NCI-H2081 treated with DMSO at 0.1 percent for 48 hours (cell line): ENCODE measurements at places on chromosomes 12 and 14.

DNA sequence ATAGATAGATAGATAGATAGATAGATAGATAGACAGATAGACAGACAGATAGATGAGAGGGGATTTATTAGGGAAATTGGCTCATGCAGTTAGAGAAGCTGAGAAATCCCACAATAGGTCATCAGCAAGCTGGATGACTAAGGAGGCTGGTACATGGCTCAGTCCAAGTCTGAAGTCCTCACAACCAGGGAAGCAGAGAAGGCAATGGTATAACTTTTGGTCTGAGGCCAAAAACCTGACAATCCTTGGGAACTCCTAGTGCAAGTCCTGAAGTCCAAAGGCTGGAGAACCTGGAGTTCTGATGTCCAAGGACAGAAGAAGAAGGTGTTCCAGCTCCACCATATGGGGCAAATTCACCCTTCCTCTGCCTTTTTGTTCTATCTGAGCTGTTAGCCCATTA lies 517.6 kb upstream of the ATP2B1 start:
- DNase-seq = no peak

- no peak for DNase-seq
Measured at GRCh38 chr12:123044351-123044750, 63.9 kb downstream of the ARL6IP4 start.

DNA sequence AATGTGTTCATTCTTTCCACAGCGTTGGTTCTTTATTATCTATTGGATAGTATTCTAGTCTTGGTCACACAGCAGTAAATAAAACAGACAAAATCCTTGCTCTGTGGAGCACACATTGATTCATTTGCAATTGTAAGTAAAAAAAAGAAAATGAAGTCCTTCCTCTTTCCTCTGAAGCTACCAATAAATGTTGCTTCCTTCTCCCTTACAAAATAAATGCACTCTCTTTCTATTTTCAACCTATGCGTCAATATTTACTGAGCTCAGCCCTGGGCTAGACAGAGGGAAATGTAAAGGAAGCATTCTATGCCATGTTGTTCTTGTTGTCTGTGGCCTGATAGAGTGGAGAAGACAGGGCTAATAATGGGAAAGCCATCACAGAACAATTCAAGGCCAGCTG lies 2.9 kb downstream of the ABHD12B start:
- no peak for DNase-seq

- no peak for DNase-seq
Measured at GRCh38 chr12:76920172-76921099, 41.6 kb upstream of the CSRP2 start.

GRCh38 chr14:101125313-101125712 lies 221.8 kb upstream of the RTL1 start:
- DNase-seq = no peak

DNA sequence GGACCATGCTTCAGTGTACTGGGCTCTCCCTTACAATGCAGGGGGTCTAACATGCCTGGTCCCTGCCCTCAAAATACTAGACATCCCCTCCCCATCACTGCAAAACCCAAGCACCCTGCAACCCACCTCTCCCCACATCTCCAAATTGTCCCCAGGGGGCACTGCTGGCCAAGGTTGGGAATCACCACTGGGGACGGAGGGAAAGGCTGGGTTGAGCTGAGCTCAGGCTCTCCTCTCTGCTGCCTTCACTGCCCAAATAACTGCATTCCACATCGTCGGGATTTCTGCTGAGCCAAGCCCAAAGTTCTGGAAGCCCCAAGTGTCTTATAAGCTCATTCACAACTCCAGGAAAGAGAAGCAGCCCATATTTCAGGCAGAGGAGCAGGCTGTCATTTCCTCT lies 69.6 kb downstream of the NT5DC3 start:
- DNase-seq = no peak

DNA sequence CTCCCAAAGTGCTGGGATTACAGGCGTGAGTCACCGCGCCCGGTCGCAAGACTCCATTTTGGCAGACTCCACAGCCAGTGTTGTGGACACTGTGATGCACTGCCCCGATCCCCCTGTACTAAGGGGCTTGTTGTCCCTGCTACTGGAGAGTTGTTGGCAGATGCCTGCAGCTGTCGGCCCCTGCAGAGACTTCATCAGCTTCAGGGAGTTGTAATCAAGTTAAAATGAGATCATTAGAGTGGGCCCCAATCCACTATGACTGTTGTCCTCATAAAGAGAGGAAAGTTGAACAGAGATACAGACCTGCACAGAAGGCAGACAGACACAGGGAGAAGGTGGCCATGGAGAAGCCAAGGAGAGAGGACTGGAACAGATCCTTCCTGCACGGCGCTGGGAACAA lies 23.7 kb upstream of the TUBA1A start:
- no peak for DNase-seq

DNA sequence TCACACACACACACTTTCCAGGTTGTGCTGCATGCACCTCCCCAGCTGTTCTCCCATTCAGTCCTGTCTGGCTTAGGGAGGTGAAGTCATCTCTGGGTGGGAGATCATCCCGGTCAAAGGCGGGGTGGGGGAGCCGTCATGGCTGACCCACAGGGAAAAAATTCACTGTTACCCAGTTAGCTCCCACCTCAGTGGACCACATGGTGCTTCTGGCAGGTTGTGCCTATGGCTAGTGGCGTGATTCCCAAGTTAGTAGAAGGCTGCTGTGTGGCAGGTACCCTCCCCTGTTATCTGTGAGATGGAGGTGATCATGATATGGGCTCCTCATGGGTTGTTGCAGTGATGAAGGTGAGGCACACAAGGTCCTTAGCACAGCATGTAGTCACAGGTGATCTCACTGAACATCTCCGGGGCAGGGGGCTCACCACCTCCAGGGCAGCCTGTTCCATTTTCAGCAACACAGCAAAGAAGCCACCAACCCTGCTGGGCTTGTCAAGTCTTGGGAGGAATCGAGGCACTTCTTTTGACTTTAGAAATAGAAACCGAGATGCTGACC lies 154.9 kb upstream of the CCND2 start:
- DNase-seq = no peak

- DNase-seq = no peak
Measured at GRCh38 chr12:24467226-24467625, 481.7 kb downstream of the BCAT1 start.

- DNase-seq = no peak
Measured at GRCh38 chr14:78633752-78634151, 463.6 kb downstream of the NRXN3 start.

DNA sequence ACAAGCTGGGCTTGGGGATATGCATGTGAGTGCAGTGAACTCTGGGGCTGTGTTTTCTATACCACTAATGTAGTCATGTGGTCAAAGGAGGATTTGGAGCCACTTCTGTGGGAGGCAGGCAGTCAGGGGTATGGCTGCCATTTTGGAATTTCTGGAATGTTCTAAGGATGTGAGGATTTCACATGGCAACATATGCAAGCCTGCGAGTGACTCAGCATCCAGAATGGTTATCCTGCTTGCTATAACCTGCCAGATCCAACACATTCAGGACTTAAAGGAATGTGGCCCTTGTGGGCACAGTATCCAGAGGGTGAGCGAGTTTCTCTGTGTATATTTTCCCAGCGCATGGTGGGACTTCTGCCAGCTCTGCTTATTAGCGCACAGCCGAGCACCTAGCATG lies 249.2 kb upstream of the PWP1 start:
- no peak for DNase-seq

- DNase-seq = no peak
Measured at GRCh38 chr12:19800884-19801283, 361.6 kb downstream of the AEBP2 start.

- DNase-seq = no peak
Measured at GRCh38 chr12:22268406-22268805, 66.1 kb downstream of the ST8SIA1 start.

DNA sequence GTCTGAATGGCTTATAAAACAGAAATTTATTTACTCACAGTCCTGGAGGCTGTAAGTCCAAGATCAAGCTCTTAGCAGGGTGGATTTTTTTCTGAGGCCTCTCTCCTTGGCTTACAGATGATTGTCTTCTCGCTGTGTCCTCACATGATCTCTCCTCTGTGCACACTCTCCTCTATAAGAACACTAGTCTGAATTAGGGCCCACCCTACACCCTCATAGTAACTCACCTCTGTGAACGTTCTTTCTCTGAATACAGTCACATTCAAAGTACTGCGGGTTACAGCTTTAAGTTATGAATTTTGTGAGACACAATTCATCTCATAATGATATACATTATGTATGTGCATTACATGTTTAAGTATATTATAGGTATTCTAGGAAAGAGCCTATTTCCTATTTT lies 135.7 kb upstream of the ATXN7L3B start:
- DNase-seq = no peak

- no peak for DNase-seq
Measured at GRCh38 chr14:30349520-30349919, 209.4 kb upstream of the G2E3 start.

DNA sequence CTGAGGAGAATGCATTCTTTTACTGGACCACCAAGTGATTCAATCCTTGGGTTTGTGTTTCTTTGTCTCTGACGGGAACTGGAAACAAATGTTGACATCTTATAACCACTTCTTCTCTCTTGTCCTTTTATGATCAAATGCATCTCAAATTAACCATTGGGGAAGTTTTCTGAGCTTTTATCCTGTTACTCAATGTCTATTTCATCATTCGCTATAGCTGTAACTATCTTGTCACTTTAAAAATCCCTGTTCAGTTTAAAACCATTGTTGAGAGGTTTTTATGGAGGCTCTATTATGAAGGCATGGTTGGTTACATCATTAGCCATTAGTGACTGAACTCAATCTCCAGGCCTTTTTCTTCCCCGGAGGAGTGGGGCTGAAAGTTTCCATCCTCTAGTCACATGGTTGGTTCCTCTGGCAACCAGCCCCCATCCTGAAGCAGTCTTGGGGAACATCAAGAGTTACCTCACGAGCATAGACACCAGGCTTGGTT lies 2.7 kb upstream of the CLEC6A start:
- no peak for DNase-seq

GRCh38 chr12:76747245-76747644 lies 16.7 kb upstream of the ZDHHC17 start:
- no peak for DNase-seq

DNA sequence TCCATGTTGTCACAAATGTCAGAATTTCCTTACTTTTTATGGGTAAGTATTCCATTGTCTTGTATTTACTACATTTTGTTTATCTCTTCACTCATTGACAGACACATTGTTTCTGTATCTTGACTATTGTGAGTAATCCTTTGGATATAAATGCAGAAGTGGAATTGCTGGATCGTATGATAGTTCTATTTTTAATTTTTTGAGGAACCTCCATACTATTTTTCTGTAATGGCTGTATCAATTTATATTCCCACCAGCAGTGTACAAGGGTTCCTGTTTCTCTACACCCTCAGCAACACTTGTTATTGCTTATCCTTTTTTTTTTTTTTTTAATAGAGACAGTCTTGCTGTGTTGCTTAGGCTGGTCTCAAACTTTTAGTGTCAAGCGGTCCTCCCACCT lies 3.5 kb upstream of the KICS2 start:
- DNase-seq = no peak

DNA sequence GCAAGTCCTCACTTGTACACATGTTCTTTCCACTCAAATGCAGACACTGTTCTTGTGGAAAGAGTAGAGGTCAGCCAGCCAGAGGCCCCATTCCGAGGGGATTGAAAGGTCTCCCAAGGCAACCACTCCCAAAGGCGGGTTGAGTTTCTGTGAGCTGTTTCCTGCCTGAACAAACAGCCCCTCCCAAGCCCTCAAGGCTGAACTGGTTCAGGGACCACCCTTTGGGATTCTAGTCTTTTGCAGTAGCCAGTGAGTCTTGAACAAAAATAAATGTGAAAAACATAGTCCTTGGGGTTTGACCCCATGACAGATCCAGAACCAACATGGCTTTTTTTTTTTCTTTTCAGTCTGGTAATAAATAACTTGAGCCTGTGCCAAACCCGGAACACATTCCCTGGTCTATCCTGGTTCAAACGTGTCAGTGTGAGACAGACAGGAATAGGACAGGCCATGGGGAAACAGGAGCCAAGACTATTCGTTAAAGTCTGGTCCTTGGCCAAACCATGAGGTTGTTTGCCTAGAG lies 17.6 kb upstream of the STK38L start:
- DNase-seq = no peak

DNA sequence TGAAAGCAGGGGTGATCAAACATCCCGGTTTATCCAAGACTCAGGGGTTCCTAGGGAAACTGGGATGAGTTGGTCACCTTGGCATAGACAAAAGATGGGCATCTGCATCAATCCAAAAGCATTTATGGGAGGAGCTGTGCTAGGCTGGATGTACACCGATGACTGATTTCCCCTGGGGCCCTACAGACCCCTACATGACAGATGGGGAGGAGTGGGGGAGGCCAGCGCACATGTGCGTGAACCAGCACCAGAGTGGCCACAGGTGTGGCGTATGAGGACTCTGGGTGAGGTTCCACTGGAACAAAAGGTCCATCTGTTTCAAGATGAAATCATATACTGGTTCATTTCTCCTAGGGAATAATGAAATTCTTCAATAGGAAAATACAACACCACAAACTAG lies 210.4 kb downstream of the ITPR2 start:
- DNase-seq = no peak

- DNase-seq = no peak
Measured at GRCh38 chr12:75489613-75490210, 9.2 kb downstream of the GLIPR1 start.

- DNase-seq = no peak
Measured at GRCh38 chr12:109587921-109588320, 14.3 kb downstream of the MVK start.

GRCh38 chr12:28827861-28828260 lies 321.2 kb upstream of the FAR2 start:
- no peak for DNase-seq
